HEK293T (cell line): ENCODE measurements at places on chromosomes 4 and X.

DNA sequence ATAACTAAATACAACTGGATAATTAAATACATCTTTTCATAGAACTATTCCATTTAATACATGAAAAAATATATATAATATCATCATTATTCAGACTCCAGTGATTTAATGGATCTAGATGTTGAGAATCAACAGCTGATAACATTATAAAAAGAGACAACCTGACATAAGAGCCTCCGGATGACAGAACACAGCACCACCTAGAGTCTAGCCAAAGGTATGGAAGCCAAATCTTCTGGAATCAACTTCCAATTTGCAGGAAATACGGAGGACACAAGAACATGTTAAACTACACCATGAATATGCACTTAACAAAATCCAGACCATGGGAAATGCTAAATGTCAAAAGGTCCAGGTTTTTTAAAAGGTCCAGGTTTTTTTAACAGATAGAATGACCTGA is 55.0 kb downstream of the LRBA start:
- DNase-seq, result peak; percentile 23

DNA sequence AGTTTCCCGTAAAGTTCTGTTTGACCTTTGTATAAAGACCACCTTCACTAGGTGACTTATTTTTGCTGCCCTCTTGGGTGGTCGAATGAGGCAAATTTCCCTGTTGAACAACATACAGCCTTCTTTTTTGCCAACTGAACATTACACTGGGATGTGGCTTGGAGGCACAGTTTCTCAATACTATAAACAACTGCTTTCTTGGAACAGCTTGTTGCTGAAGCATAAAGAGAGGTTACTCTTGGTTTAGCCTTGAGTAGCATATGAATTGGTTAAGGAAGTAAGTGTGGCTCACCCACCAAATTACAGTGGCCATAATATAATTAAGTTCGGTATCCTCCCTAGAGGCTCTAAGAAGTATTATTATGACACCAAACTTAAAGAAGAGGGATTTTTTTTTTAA is 40.0 kb downstream of the HHIP start:
- no peak for DNase-seq

GRCh38 chr4:140085062-140085622 is 68.8 kb downstream of the MAML3 start:
- DNase-seq, result no peak

DNA sequence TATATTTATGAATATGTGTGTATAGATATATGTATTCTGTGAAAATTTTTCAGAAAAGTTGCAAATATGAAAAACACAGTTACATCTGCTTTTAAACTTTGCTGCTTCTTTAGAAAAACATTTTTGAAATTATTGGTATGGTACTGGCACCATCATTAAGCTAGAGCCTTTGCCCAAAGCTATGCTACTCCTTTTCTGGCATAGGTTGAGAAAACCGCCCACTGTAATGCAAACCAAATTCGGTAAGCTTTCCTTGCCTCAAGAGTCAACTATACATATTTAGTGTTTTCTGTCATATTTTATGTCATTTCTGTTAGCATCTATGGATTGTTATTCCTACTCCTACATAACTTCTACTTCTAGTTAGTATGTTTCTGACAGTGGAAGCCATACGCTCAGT is 50.7 kb downstream of the ANTXR2 start:
- no peak for DNase-seq

- no peak for DNase-seq
These were observed 65.8 kb upstream of the GPRIN3 start for GRCh38 chr4:89373394-89373793.
